Stimulated activated CD4-positive, alpha-beta T cell treated with anti-CD3 and anti-CD28 coated beads, Interleukin-4, amount 100 ng/mL, for 1 hour (primary cell): ENCODE measurements at places on chromosomes 3 and 15.
A peak's percentile ranks its signal among the peaks of the same experiment; 100 is the strongest.

- peak; percentile 57 for DNase-seq
Measured at GRCh38 chr3:129278966-129279906, 566 bp downstream of the HMCES start.

- DNase-seq = no peak
Measured at GRCh38 chr3:174859756-174860155, 622 bp downstream of the NAALADL2 start.

GRCh38 chr3:115961380-115961779 lies 338.1 kb downstream of the GAP43 start:
- no peak for DNase-seq

DNA sequence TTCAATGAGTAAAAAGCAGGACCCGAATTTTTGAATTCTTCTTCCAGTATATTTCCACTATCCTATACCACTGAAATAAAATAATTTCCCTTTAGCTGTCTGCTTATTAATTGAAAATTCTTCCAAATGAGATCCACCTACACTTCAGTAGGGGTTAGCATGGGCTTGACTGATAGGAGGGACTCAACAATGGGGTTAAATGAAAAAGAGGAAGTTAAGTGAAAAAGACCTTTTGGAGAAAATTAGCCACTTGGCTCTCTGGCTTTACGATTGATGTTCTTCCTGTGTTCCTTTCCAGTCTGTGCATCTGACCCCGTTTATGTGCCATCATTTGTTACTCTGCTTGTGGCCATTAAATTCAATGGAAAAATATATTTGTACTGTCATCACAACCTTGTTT lies 54.0 kb upstream of the GCNT3 start:
- DNase-seq = no peak

GRCh38 chr3:31252216-31253185 lies 280.2 kb upstream of the STT3B start:
- DNase-seq = no peak

- no peak for DNase-seq
Measured at GRCh38 chr3:34646911-34647460, 848.6 kb downstream of the PDCD6IP start.

DNA sequence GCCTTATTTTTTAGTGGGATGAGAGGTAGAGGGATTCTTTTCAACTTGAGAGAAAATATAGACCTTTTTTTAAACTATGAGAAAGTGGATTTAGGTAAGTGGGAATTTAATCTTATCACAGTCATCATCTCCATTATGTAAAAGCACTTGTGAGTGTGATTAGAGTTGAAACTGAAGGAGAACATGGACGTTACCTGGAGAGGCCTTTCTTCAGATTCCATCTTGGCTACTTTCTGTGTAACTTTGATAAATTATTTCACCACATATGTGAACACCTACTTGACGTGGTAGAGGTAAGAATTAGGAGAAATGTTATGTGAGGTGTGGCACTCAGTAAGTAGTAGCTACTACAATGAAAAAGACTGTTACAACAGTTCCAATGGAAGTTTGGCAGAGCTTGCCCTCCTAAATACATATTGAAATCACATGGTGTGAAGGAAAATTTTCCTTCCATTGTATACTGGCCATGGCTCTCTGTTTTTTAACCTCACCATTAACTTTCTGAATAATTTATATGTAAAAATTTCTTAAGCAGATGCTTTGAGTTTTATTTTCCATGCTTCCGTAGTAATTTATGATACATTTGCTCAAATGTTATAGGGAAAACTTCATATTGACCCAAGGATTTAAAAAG lies 193.3 kb downstream of the FNDC3B start:
- no peak for DNase-seq

DNA sequence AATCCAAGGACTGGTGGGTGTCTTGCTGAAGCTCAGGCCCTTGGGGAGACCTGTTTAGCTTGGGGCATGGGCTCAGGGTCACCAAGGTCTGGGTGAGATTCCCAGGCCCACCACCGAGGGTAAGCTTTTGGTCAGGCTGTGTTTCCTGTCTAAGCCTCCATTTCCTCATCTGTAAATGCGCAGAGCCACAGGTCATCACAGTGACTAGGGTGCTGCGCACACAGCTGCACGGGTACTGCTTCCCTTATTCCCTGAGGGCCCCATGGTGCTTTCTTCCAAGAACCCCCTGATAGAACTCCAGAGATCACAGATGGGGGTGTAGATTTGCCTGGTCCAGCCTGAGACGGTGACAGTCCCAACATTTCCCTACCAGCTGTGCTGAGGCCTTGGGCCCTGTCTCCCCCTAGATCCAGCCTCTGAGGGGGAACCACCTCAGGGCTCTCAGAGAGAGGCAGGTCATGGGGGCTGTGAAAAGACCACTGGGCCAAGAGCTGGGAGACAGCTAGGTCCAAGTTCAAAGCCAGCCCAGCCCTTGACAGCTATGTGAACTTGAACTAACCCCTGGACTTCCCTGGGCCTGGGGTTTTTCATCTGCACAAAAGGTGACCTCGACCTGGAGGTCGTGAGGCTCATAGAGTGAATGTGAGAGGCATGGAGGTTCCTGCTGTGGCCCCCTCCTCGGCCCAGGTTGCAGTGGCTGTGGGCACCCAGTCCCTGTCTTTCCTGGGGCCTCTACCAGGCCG lies 60.7 kb downstream of the SEMA3G start:
- no peak for DNase-seq

GRCh38 chr15:43292375-43293078 lies 25.8 kb upstream of the TGM5 start:
- DNase-seq = no peak

- no peak for DNase-seq
Measured at GRCh38 chr3:9032231-9032777, 69.0 kb upstream of the RAD18 start.

GRCh38 chr15:33866101-33866737 lies 102.1 kb upstream of the CHRM5 start:
- DNase-seq = no peak

DNA sequence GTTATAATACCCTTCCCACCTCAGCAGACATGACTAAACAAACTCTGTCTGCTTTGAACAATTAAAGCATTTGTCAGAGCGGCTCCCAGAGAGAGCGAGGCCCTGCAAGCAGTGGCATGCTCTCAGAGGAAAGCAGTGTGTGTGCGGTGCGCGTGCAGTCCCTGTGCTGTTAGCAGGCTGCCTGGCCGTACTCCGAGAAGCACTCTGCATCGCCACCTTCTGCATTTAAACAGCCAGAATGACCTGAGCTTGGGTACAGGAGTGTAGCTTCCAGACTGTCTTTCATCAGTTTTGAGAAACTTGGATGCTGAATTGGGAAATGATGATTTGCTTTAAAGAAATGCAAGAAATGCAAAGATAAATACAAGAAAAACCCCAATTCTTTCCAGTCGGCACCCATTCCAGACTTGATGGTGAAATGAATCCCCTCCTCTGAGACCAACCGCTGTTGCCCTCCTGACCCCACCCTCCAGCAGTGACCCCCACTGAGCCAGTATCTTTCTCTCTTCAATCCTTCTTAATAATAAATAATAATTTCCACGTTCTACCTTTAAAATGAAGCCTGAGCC lies 113.5 kb downstream of the VGLL4 start:
- DNase-seq = no peak

GRCh38 chr15:78394026-78394425 lies 44.0 kb upstream of the IREB2 start:
- no peak for DNase-seq

DNA sequence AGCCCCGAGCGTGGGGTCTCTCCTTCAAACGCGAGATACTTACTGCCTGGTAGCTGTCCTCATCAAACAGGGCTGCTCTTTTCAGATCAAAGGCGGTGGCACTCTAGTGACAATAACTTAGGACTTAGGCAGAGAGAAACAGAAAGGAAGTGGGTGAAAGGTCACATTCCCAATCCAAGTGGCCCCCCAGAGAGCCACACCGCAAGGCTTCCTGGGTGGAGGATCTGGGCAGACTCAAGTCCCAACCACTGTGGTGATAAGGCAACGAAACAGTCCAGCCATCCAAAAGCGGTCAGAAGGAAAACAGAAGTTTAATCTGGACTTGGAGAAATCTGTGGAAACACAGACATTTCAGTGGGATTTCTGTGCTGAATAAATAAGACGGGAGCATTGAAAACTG lies 227.2 kb downstream of the ADAMTS17 start:
- DNase-seq = no peak

DNA sequence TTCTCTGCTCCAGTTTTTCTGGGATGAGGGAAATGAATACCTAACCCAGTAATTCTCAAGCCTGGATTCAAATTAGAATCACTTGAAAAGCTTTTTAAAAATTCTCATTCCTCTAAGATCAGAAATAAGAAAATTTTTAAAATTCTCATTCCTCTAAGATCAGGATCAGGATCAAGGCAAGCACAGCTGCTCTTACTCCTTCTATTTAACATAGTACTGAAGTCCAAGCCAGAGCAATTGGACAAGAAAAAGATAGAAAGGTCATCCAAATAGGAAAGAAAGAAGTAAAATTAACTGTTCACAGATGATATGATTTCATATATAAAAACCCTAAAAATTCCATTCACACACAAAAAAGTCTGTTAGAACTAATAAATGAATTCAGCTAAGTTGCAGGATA lies 24.2 kb upstream of the CLRN1 start:
- DNase-seq = no peak

DNA sequence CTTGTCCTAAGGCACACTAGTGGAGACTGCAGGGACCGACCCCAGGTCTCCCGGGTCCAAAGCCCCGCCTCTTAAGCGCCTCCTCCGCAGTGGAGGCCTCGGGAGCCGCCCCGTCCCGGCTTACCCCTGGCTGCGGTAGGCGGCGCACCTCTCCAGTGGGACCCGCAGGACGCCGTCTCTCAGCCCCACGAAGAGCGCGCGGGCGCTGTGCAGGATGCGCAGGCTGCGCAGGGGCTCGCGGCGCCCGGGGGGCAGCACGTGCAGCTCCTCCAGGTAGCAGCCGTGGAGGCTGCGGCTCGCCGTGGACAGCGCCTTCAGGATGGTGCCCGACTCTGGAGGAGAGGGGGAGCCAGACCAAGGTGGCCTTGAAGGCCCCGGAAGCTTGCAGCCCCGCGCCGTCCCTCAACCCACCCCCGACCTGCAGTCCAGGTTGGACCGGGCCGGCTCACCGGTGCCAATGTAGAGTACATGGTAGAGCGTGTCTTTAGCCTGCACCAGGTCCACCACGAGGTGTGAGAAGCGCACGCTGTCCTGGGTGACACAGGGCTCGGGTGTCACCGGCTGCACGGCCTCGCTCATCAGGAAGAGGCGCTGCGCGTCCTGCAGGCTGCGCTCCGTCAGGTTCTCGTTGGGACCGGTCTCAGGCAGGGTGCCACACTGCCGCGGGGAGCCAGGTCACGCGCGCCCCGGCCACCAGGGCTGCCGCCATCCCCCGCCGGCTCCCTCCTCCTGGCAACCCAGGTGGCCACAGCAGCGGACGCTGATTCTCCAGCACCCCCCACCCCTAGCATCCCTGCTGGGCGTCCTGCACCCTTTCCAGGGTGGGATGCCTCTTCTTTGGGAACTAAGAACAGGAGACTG lies 105.5 kb downstream of the SEMA5B start:
- DNase-seq = peak; percentile 21

DNA sequence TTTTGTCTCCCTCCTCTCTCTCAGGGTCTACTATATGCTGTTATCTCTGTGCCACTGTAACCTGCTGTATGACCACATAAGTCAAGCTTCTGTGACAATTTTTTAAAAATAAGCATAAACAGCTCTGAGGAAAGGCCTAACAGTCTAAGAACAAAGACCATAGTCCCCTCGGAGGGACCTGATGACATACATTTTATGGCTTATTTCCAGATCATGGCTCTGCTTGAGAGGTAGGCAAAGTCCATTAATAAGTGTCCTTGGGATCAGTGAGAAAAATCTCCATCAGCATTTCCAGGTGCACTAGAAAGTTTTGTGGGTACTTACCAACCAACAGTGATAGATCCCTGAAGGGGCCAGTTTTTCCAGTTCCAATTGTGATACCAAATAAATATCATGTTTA lies 123.8 kb downstream of the TNIK start:
- no peak for DNase-seq

DNA sequence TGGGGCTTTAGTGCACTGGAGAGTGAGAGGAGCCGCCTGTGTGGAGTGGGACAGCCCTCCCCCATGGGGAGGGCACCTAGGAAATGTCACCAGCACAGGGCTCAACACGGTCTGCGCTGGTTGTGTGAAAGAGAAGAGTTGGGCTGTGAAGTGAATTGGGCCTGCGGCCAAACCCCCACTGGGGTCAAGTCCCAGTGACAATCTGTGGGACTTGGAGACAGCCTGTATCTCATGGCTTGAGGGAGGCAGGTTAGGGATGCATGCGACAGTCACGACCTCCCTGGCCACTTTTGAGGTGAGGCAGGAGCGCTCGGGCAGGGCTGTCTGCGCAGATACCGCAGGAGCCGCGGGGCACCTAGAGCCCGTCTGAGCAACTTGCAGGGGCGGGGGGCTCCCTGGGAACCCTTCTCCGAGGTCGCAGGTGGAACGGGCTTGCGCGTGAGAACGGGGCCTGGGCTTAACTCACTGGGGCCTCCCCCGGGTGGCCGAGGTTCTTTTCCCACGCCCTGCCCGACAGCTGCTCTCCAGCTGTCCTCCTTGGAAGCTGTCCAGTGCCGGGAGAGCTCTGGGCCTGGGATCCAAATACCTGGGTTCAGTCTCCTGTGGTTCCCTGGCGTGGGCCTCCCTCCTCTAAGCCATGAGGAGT lies 77.4 kb downstream of the SNRK start:
- no peak for DNase-seq

DNA sequence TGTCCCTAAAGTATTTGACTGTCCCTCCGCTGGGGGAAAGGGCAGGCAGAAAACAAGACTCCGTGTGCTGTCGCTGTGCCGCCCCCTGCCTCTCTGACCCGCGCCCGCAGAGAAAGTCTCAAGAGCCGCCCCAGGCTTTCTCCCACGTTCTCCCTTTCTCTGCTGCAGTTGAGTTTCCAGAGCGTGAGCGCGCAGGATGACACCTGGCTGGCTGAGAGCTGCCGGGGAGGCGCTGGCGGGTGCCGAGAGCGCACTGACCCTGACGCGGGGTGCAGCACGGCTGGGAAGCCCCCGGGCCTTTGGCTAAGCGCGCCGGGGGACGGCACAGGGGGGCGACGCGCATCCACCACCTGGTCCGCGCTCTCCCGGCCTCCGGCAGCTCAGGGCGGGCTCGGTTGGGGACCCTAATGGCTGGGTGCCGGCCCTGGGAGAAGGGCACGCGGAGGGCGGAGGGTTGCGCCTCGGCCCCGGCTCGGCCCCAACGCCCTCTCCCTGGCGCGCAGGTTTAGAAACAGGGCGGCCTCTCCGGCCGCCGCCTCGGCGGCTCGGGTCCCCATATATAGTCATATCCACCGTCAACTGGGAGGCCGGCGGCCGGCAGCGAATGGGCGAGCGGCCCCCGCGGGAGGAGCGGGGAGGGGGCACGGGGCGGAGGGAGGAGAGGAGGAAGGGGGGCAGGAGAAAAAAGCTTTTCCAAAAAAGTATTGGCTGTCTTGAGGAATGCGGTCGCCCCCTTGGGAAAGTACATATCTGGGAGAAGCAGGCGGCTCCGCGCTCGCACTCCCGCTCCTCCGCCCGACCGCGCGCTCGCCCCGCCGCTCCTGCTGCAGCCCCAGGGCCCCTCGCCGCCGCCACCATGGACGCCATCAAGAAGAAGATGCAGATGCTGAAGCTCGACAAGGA lies at the start of gene TPM1:
TPM1 (plus strand) TSS at position 774 of the 903 bp plus-strand sequence; CDS start at position 857, 83 bp downstream.
- DNase-seq = peak; percentile 8
